ENCODE measurements at places on chromosomes 2 and 18.
A peak's percentile ranks its signal among the peaks of the same experiment; 100 is the strongest.

DNA sequence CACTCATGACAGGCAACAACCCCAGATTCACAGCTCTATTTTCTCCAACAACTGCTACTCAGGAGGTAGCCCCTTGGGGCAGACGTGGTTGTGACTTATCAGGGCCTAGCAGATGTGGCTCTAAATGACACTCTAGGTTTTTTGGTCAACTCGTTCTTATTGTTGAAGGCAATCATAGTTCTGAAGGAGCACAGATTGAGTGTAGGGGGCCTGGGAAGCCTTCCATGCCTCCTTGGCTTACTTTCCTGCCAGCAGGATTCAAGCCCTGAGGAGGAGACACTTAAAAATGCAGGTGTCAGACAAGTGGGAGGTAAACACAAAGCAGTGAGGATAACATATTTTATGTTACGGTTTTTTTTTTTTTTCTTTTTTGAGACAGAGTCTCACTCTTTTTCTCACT is 23.5 kb upstream of the SUCLG1 start:
- DNase-seq, result no peak

DNA sequence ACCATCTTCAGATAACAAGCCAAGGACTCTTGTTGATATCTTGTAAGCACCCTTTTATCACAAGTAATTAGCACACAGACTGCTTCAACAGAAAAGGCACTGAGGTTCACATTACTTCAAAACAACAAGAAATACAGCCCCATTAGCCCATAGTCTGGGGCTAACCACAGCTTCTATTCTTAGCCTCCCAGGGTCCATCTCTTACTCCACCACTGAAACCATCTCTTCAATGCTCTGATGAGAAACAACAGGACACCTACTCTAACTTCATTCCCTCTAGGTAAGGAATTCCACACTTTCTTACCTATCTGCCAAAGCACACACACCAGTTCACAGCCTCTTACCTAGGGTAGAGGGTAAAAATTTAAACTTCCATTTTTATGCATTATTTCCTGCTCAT is 26.4 kb upstream of the CYTIP start:
- no peak for DNase-seq

DNA sequence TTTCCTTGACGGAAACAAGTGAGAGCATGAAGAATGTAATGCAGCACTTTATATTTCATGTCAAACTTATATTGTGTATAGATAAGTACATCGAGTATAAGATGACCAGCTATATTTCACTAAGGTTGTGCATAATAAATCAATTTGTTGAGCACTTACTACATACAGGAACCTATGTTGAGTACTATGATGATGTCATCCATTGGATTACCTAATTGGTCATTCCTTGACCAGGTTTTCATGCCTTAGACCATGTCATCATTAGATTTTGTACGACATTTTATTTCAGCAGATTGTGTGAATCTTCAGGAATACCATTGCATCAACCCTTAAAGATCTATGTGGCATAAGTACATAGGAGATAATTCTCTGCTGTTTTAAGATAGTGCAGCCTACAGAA is 119.7 kb downstream of the CPS1 start:
- no peak for DNase-seq

GRCh38 chr18:75678627-75679026 is 251.1 kb upstream of the SMIM21 start:
- DNase-seq, result no peak

- DNase-seq, result no peak
Observed at GRCh38 chr2:73414696-73415095, 29.1 kb downstream of the ALMS1 start.

DNA sequence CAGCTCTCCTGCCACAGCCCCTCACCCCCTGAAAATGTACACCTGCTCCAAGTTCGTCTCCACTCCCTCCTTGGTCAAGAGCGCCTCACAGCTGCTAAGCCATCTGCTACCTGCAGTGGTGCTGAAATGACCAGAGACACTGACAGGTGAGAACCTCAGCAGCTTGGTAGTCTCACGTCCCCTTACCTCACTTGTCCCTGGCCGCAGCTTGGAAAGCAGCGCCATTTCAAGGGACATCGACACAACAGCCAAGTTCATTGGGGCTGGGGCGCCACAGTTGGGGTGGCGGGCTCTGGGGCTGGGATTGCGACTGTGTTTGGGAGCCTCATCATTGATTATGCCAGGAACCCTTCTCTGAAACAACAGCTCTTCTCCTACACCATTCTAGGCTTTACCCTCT is 47.5 kb downstream of the ANKRD44 start:
- no peak for DNase-seq

DNA sequence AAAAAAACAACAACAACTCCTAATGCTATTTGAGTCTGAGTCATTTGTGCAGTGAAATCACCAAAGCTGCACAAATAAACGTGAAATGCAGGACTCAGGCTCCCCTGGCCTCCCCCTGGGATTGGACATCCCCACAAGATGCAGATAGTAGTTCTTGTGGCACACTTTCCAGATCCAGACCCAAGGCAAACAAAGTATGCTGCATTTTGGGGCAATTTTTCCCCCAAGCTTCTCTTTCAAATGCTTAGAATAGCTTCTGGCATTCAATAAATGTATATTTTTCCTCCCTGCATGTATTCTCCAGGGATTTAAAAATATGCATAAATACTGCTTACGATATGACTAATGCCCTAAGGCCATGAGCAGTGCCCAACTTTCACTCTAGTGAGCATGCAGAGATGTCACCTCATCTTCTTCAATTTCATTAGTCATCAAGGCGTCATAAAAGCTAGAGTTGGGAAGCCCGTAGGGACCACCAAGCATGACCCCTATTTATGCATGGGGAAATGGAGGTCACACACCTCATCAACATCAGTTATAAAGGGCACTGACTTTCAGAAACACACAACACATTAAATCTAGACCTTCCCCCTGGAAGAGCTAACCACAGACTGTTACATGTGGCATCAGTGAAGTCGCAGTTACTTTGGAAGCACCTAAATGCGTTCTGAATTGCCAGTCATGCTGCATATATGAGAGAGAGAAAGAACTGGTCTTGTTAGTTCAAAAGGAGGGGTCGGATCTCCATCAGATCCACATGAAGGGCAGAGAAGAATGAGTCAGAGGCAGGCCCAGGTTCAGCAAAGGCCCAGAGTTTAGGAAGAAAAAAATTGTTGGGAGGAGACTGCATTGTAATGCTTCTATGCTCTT is 374.1 kb downstream of the LPIN1 start:
- DNase-seq, result no peak

- DNase-seq, result peak; percentile 37
Observed at GRCh38 chr2:238379096-238379810, 47.5 kb upstream of the ASB1 start.

Measured in stimulated activated CD4-positive, alpha-beta T cell treated with anti-CD3 and anti-CD28 coated beads, Interleukin-15, amount 100 ng/mL, for 24 hours (primary cell).